CD4-positive, alpha-beta T cell treated with Interleukin-2 at 100 ng/mL for 4 hours (primary cell): ENCODE measurements at places on chromosomes 11 and 22.

DNA sequence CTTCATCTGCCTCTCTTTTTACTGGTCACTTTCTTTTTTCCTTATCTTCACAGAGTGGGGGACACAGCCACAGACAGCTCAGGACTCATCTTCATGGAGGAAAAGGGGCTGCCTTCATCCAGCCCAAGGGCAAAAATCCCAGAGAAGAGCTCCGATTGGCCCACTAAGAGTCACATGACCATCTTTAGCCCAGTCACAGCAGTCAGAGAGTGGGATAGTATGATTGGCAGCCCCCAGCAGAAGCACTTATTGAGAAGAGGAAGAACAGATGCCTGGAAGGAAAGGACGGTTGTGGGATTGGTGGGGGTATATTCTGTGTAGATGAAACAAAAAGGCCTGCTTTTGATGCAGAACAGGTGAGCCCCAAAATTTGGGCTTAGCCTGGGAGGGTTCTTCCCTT is 77.8 kb downstream of the MN1 start:
- no peak for DNase-seq

GRCh38 chr11:114097832-114098231 is 38.3 kb downstream of the ZBTB16 start:
- DNase-seq, result no peak

- no peak for DNase-seq
These were observed 83.6 kb upstream of the PHOX2A start for GRCh38 chr11:72327606-72328005.

DNA sequence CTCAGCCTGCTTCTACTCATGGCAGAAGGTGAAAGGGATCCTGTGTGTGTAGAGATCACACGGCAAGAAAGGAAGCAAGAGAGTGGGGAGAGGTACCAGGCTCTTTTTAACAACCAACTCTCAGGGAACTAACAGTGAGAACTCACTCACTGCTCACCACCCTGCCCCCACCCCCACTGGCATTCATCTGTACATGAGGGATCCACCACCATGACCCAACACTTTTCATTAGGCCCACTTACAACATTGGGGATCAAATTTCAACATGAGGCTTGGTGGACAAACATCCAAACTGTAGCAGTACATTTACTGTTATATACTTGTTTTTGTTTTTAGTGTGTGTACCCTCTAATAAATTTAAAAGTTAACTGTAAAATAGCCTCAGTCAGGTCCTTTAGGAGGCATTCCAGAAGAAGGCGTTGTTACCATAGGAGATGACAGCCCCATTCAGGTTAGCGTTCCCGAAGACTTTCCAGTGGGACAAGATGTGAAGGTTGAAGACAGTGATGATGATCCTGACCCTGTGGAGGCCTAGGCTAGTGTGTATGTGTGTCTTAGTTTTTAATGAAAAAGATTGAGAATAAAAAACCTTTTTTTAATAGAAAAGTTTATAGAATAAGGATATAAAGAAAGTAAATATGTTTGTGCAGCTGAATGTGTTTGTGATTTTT is 11.3 kb downstream of the CUL5 start:
- DNase-seq, result no peak
